ENCODE measurements at places on chromosomes 2 and 18.

GRCh38 chr2:99562516-99562915 lies 72.7 kb upstream of the REV1 start:
- DNase-seq: no peak

- no peak for DNase-seq
These were observed 215.7 kb downstream of the SLC4A10 start for GRCh38 chr2:161839926-161840325.

DNA sequence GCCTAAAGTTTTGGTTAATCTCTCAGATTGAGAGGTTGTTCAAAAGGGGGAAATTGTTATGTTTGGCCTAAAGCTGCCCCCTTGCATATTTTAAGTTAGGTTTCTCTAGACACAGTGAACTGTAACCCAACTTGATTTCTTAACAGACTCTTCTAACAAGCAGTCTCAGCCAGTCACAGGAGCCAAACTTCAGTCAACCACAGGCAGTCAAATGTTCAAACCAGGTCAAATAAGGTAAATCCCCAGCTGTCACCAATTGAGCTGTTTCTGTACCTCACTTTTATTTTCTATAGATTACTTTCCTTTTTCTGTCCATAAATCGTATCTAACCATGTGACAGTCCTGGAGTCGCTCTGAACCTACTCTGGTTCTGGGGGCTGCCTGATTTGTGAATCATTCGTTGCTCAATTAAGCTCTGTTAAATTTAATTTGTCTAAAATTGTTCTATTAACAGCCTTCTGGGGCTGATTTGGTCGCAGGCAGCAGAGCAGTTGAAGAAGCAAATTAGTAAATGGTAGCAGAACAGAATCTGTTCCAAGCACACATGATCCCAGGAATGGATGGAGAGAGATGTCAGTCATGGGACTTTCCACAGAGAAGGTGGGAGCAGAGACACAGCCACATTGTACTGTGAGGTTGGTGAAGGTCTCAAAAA lies 16.4 kb upstream of the NFU1 start:
- DNase-seq: no peak

DNA sequence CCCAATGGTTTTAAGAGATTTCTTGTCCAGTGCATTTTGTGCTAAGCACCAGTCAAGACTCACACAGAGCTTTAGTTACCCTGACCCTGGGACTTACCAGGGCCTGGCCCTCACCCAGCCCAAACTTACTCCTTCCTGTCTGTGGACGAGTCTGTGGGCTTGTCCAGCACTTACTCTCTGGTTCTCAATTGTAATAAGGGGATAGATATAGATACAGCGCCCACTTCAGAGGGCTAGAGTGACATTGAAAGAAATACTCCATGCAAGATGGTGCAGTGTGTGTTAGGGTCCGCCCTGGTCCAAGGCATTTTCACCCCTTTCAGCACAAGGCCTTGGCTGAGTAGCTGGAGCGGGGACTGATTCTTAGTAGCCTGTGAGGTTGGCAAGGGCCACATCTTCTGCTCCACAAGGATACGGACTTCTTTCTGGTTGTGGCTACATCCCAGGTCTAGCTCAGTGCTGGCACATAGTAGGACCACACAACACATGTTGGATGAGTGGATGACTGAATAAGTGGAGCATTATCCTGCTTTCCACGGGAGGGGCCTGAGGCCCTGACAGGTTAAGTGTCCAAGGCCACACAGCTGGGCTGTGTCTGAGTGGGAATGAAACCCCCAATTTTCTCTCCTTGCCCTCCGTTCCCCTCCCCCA lies 3.8 kb upstream of the ARID5A start:
- DNase-seq: no peak

GRCh38 chr2:10297959-10298531 lies 4.7 kb upstream of the HPCAL1 start:
- no peak for DNase-seq

- DNase-seq: no peak
These were observed 145.5 kb upstream of the ITGA6 start for GRCh38 chr2:172281648-172282570.

DNA sequence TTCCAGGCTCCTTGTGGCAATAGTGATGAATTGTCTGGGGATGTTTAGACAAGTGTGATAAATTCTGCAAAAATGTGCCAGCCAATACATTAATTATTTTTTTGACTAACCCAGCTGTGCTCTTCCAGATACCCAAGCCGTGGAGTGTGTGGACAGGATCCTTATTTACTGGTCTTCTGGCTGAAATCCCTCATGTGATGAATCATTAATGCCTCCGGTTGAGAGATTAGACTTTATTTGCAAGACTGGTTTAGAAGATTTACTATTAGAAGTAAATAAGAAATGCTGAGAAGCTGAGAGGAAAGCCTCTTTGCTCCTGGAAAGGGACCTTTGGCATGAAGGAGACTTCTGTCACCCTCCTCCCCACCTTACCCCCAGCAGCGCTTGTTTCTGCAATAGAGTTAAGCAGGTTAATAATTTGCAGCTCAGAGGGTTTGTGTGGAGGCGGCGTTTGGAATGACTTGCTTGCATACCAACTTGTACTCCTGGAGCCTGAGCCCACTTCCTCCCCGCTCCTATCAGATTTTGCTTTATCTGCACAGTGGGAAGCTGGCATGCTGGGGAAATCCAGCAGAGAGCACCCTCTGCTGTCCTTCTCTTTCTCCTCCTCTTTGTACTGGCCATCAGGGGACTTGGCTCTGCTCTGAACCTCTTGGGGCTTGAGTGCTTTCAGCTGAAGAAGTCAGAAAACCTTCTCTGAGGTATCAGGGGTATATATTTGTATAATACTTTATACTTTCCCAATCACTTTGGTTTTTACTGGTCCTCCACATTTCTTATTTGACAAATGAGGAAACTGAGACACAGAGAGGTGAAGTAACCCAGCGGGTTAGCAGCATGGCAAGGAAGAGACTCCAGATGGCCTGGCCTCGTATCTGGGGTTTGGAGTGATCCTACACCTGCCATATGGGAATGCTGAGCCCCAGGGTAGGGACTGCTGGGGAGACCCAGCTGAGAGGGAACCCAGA lies 16.3 kb downstream of the SLC3A1 start:
- DNase-seq: no peak

DNA sequence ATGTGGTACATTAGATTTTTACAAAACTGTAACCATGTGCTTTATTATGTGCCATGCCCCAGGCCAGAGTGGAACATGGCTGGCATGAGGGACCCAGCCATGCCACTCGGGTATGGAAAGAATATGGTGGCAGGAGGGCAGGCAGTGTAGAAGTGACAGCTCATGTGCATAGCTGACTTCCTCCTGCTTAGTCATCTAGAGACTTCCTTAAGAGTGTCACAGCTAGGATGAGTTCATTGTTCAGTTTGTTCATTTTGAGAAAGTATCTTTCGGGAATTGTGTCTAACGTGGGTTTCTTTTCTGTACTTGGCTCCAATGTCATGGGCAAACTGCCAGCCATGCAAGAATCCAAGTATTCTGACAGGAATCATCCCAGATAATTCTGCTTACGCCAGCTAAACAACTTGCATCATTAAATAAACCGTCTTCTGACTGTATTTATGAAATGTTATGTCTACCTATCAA lies 94.3 kb upstream of the ITGB6 start:
- DNase-seq: no peak

DNA sequence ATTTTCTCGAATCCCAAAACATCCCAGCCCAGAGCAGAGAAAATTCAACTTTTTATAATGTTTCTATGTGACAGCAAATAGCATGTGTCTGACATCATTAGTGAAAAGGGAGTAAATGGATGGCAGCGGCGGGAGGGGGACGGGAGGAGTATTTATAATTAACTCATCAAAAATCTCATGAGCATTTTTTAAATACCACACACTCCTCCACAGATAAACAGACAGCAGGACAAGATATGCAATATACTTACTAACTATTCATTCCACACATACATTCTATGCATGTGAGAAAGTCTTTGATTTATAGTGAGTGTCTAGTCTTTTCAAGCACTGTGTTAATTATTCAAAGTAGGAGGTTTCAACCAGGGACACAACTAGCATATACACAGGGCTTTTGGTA lies 107.6 kb downstream of the LRP2 start:
- no peak for DNase-seq

DNA sequence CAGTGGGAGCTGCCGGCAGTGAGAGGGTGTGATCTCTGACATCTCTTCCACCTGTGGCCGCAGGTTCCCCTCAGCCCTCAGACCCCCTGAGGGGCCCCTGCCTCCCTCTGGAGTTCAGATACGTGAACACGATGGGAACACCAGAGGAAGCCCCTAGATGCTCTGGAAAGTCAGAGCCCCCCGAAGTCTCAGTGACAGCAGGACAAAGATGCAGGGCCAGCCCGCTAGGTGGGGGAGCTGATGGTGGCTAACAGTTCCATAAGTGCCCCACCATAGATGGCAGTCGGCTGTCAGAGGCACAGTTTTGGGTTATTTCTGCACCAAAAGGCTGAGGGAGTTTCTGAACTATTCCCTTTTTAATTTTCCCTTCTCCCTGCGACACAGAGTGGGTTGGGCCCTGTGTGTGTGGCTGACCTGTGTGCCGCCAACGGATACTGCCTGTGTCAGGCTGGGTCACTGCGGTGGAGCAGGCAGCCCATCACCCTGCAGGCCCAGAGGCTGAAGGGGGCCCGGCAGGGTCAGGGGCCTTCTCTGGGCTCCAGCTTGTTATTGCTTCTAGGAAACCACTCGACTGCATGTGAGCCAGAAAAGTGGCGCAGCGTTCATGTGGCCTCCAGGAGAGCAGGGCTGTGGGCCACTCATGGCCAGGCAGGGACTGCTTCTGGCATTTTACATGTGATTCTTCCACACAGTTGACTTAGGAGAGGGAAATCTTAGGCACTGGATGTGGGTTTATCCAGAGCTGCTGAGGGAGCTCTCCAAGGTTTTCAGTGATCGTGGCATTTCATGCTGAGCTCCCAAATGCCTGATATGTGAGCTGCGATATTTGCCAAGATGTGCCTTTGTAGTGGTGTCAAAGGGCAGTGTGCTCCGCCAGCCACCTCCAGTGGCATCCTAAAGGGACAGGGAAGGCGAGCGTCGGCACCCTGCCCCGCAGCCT lies 225.1 kb downstream of the SH3RF3 start:
- no peak for DNase-seq

GRCh38 chr2:79638954-79639353 lies 126.1 kb downstream of the CTNNA2 start:
- DNase-seq: no peak

All from stimulated activated CD8-positive, alpha-beta memory T cell treated with anti-CD3 and anti-CD28 coated beads, Interleukin-15, amount 100 ng/mL, for 24 hours (primary cell).